ENCODE measurements at places on chromosomes 2 and 18.

GRCh38 chr2:102049756-102050443 lies 58.1 kb downstream of the IL1R2 start:
- no peak for DNase-seq

- DNase-seq, result no peak
Observed at GRCh38 chr2:77519164-77519887, 2.9 kb downstream of the LRRTM4 start.

DNA sequence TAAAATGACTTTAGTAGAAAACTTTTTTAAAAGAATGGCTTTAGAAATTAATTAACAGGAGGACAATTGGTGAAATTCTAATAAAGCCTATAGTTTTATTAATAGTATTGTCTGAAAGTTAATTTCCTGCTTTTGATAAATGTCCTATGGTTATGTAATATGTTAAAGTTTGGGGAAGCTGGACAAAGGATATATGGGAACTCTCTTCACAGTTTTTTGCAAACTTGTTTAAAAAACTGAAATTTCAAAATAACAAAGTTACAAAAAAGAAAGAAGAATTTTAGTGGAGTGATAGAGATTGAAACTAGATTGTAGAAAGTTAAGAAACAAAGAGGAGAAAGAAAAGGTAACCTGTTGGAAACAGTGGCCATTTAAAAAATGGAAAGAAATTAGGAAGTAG lies 67.3 kb downstream of the SEMA4F start:
- no peak for DNase-seq

- DNase-seq, result no peak
Observed at GRCh38 chr18:67428158-67428557, 88.4 kb downstream of the DSEL start.

DNA sequence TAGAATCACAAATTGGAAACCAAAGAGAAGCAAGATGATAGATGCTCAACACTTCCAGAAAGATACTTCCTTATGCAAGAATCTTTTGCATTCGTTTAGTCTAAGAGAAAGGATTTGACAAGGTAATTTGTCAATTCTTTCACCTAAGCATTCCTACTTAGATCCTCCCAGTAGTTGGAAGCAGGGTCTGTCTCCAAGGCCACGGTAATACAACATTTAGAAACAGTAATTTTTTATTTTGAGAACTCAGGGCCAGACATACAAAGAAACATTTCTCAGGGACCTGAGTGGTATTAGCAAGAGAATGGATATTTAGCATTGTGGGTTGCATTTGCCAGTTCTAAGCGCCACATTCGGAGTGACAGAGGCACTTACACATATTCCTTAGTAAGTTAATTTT lies 68.6 kb downstream of the ACYP2 start:
- no peak for DNase-seq

DNA sequence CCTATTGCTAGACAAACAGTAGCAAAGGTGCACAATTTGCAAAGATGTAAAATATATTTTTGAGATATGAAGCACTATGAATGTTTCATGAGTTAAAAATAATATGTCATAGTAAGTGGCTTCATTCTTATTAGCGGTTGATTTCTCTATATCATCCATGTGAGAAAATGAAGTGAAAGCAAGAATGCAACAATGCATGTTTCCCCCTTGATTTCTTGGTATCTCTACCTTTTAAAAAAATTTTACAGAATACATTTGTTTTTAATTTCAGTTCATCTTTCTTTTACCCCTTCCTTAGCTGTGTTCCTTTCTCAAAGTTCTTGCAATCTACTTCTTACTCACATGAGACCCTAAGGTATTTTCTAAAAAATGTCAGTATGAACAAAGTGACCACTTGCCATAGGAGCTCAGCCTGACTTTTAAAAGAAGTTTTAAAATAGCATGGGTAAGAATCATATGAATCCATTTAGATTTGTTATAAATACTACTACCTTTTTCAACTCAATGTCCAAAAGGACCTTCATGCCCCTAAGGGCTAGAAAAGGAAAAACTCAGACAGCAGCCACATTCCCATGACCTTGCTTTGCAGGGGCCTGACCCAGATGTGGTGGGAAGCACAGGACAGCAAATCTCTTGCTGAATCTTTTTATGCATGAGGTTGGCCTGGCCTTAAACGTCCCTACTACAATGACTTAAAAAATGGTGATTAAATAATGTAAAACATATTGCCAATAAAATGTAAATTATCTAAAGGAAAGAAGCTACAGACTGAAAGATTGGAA lies 14.8 kb upstream of the SLC38A11 start:
- DNase-seq, result no peak

- no peak for DNase-seq
Observed at GRCh38 chr18:41561961-41562360, 393.1 kb upstream of the PIK3C3 start.

GRCh38 chr2:218063486-218063885 lies 5.6 kb upstream of the RUFY4 start:
- no peak for DNase-seq

- DNase-seq, result no peak
Observed at GRCh38 chr18:74288730-74289129, 3.0 kb downstream of the CYB5A start.

DNA sequence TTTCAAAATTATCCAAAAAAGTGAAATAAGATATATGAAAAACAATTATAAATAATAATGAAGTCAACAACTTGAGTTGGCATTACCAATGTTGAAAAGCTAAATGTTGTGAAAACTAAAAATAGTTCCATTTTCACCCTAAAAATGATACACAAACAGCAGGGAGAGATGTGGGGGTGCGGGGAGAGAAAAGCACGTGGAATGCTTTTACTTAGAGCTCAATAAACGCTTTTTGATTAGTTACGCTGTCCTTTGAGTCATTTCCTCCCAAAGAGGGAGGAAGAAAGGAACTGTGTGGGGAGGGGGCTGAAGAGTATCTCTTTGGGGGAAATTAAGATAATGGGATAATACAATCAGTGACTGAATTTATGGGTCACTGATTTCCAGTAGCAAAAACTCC lies 29.2 kb downstream of the ZNF521 start:
- DNase-seq, result no peak

DNA sequence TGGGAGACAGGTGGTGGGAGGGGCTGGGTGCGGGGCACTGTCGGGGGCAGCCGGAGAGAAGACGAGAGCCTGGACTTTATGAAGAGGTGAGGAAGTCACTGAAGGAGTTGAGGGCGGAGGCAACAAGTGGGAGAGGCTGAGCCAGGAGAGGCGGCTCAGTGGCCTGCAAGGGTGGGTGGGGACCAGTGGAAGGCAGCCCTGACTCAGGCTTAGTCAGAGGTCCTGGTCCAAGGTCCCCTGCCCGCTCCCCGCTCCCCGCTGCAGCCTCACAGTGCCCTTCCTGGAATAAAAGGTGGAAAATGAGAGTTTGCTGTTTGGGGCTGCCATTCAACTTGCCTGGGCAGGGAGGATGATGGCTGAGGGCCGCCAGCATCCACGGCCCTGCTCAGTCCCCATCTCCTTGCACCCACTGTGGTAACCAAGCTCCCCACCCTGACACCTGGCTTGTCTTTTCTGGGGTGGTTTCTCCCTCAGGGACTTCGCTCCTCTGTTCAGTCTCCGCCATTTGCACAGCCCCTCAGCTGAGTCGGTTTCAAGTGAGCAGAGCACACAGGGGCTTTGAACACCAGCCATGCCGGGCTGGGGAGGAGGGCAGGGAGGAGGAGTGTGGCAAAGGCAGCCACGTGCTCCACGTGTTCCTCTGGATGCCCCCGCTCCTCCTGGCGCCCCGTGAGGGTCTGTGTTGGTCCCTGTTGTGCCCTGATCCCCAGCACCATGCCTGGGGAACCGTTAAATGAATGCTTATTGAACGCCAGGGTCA lies 13.7 kb upstream of the RALB start:
- no peak for DNase-seq
